RWPE1 (cell line): ENCODE measurements at places on chromosomes 3 and 15.

DNA sequence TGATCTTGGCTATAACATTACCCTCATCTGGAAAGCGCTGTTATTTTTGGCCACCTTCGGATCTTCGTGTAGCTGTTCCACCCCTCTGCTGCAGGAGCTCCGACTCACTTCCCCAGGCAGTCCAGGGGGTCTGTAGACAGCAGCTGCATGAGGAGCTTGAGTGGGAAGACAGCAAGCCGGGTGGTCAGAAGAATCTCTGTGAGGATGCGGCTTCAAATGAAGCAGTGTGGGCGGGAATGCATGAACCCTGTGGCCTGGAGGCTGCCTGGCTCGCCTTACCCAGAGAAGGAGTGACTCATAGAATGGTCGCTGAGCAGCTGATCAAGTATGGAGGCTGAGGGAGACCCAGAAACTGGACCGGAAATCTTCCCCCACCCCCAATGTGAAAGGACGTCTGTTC lies 45.2 kb upstream of the NR2F2 start:
- DNase-seq: no peak

DNA sequence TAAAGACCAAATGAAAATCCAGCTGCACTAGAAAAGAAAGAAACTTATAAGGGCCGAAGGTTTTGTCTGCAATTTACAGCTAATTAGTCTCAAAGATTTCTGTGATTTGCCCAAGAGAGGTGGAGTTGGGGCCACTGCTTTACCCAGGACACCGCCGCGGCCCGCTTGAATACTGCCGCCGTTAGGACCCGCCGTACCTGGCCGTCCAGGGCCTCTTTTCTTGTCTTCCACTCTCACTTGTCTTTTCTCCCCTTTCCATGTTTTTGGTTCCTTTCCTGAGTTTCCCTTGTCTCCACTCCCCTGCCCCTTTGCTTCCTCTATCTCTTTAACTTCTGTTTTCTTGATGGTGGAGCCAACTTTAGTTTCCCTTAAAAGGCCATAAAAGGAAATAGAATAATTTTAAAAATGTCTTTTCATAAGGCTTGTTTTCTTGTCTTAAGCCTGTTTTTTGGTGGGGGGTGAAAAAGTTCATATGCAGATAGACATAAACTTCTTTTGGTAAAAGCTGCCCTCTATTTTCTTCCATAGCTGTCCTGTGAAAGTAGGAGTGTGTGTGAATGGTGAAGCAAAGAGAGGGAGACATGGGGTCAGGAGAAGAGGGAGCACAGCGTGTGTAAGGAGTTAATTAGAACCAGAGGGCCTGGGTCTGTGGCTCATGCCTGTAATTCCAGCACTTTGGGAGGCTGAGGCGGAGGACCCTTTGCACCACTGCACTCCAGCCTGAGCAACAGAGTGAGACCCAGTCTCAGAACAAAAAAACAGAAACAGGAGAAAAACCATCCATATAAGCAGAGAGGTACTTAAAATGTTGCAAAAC lies 16.0 kb upstream of the CCNL1 start:
- DNase-seq: peak; percentile 45

DNA sequence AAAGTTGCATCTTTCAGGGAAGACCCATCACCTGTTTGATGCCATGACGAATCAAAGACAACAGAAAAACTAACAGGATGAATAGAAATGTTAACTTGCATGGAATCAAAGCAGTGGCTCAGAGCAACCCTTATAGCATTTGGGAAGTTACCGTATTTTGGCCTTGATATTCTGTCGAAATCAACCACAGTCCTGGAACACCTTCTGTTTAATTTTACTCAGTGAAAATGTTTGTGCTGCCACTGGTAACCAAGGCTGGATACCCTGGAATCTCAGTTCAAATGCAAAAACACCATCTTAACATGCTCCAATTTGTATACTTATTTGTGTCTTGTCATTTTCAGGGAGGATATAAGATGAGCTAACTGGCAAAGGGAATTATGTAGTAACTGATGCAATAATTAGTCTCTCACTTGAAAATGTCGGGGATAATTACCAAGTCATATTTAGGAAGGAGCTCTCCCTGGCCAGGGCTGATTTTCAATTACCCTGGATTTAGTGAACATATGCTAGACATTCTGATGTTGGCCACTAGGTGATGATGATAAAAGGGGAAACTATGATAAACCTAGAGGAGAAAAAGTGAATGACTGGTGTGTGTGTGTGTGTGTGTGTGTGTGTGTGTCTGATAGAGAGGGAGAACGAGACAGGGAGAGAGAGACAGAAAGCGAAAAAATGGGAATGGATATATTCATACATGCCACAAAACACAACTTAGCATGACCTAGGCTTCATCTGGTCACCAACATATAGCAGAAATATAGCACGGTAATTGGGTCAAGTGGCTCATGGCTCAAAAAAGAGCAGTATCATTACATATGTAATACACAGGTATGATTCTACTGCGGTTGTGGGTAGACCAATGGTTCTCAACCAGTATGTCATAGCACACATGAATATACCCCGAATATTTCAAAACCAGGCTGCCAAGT lies 19.0 kb upstream of the PRICKLE2 start:
- peak; percentile 13 for DNase-seq

DNA sequence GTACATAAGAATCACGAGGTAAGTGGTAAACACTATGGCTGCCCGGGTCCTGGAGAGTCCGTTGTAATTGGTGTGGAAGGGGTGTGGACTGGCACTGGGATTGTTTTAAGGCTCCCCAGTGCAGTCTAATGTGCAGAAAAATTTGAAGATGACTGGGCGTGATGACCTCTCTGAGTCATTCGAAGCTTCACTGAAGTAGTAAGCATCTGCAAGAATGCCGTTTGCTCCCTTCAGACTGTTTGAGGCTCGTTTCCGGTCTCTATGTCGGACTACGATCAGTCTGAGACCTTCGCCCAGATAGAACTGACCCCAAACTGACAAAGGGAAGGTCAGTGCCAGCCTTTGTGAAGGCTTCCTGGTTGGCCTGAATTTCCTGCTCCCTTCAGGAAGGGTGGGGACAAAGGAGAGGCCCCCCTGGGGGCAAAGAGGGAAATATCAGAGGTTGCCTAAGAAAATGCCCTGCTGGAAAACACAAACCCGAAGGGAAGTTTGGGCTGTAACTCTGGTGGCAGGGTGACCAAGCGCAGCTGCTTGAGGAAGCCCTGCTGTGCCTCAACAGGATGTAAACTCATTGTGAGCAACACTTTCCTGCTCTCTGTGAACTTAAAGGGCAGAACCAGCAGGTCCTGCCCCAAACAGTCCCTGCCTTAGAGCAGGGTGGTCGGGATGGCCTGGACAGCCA lies 34.6 kb downstream of the BTD start:
- DNase-seq: peak; percentile 60

- DNase-seq: no peak
Measured at GRCh38 chr3:106025151-106025722, 156.4 kb upstream of the CBLB start.

DNA sequence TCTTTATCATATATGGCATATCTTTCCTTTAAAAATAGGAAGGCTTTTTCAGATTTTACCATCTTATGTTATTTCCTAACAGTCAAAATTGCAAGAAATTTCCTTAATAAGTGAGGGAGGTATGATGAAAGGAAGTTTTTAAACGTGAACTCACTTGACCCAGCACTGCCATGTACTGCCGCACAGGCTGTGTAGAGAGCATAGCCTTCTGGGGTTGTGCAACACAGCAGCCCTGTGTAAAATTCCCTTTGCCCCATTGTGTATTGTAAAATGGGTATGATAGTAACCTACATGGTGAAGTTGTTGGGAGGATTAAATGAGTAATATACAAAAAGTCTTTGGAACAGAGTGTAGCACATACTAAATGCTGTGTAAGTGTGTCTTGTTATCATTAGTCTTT lies 78.6 kb downstream of the PEX5L start:
- no peak for DNase-seq

DNA sequence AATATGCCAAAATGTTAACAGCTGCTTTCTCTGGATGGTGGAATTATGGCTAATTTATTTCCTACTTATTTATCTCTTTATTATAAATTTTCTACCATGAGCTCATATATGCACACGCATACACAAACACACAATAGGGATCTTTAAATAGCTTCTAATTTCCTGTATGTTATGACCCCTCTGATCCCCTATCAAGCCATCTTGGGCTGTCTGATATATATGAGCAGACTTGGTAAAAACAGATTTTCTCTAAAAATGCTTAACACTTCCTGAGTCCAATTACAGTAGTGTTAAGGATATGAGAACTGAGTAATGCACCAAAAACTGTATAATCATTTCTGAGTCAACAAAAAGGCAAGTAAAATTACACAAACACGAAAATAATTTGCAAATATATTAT lies 52.0 kb upstream of the LMOD3 start:
- no peak for DNase-seq

GRCh38 chr3:129627350-129628168 lies 21.1 kb upstream of the PLXND1 start:
- DNase-seq: peak; percentile 83

DNA sequence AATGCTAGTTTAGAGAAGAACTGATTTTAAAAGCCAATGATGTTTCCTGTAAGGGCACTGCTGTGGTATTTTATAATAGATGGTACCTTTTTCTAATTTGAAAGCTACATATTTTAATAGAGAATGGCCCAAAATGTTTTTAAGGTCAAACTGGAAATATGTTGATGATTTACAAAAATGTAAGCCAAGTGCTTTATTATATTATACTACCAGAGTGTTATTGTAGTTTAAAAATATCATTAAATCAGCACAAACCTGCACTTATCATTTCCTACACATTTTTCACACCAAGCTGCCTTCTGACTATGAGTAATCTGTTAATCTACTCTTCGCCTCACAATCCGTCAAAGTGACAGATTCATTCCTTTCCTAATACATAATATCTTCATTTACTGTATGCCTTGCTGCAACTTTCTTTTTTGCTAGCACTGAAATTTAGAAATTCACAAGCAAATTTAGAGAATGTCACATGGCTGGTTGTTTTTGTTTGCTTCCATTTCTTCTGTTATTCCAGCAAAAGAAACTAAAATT lies 126.4 kb upstream of the FAM3D start:
- DNase-seq: peak; percentile 1

GRCh38 chr3:31614162-31614921 lies 81.6 kb downstream of the STT3B start:
- DNase-seq: peak; percentile 3

GRCh38 chr3:58591517-58592510 lies 14.6 kb upstream of the FAM107A start:
- DNase-seq: no peak

DNA sequence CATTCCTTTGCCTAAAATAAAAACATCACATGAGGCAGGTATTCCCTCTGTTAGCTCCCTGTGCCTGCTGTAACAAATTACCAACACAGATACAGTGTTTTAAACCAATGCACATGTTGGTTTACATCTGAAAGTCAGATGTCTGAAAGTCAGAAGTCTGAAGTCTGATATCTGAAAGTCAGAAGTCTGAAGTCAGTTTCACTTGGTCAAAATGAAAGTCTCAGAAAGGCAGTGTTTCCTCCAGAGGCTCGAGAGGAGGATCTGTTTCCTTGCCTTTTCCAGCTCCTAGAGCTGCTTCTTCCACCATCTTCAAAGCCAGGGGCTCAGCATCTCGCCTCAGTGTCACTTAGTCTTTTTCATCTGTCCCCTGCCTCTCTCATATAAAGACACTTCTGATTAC lies 22.0 kb downstream of the SST start:
- no peak for DNase-seq

GRCh38 chr15:92417716-92418115 lies 24.0 kb downstream of the ST8SIA2 start:
- no peak for DNase-seq

DNA sequence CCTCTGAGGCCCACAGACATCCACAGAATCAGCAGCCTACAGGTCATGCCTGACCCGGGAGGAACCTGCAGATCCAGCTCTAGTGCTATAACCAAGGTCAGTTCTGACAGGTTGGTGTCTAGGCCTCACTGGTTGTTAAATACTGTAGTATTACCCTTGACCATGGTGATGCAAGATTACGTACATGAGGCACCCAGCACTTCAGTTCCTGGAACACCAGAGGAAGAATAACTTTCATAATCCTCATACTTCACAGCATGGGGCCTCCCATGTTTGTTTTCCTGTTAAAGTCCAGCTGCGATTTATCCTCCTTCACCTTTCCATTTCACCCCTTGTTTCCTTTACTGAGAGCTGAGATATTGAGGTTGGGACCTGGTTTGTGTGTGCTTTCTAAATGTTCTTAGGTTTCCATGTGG lies 34.4 kb upstream of the GLCE start:
- DNase-seq: no peak

DNA sequence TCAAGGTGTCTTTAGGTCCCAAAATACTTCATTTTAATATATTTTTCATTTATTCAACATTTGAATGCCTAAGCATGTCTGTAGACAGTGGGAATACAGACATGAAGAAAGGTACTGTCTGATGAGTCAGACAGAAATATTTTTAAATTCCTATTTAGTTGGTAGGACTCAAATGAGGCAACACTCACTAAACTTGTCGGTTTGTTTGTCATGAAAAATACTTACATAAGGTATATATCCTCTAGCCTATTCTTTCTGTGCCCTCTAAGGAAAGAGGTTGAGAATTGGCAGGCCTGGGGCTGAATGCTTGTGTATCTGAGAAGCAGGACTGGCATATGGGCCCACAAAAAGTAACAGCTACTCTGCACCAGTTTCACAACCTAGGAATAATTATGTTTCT lies 423.6 kb upstream of the MDFIC2 start:
- DNase-seq: peak; percentile 5

DNA sequence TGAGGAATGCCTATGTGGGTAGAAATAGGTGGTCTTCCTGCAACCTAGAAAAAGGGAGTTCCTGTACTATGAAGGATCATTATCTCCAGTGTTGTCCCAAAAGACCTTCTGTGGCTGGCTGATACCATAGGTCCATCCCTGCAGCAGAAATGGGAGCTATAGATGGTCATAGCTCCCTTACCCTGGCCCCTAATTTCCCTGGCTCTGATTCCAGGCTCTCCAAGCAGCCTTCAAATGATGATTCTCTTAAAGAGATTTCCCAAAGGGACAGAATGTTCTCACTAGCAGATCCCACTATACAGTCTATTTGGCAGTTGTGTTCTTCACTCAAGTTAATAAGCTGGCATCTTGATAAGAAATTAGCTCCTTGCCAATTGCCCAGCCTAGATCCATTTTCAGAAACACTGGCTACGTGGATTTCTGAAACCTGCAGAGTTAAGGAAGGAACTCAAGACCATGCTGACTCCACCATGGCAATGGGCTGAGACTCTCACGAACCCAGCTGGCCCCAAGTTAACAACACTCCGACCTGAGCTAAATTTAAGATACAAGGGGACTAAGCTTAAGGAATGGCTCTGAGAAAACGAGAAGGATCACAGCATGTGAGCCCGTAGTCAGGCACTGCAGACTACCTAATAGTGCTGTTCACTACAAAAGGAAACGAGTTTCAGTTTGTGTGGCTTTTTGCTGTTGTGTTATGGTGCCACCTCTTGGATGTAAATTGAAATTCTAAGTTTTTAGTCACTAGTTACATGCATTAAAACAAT lies 11.4 kb downstream of the C15orf40 start:
- DNase-seq: peak; percentile 60

GRCh38 chr3:63521657-63522056 lies 130.8 kb upstream of the SNTN start:
- DNase-seq: no peak

GRCh38 chr15:39499042-39499441 lies 81.8 kb upstream of the THBS1 start:
- no peak for DNase-seq
